ENCODE measurements at places on chromosomes 1 and 21. TPM values are rescaled to one million over a fixed set of nuclear protein-coding genes. Genes with fewer than 3 reads are reported as not detected.

- DNase-seq: no peak
Observed at GRCh38 chr1:229434005-229434640, at the start of gene ACTA1. Gene ACTA1 (minus strand): TSS chr1:229434094. CDS start chr1:229433115, 979 bp downstream.

The FNDC5 gene
- total RNA-seq: 2.7 TPM

The TAS1R1 gene
- not detected for total RNA-seq

DNA sequence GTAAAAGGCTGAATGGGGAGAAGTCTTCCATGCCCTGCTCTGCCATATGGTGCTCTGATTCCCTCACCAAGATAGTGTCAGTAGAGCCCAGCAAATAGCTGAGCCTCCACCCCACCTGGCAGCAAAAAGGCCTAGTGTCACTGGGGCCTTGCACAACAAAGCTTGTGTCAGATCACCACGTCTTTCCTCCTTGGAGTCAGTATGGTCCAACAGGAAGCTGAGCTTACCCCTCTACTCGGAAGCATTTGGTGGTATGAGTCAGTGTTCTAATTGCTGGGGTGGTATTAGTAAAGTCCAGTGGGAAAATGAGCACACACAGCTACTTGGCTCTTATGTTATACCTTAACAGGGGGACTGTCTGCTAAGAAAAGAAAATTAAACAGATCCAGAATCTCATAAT lies 18.7 kb upstream of the RRP15 start:
- peak; percentile 61 for DNase-seq

DNA sequence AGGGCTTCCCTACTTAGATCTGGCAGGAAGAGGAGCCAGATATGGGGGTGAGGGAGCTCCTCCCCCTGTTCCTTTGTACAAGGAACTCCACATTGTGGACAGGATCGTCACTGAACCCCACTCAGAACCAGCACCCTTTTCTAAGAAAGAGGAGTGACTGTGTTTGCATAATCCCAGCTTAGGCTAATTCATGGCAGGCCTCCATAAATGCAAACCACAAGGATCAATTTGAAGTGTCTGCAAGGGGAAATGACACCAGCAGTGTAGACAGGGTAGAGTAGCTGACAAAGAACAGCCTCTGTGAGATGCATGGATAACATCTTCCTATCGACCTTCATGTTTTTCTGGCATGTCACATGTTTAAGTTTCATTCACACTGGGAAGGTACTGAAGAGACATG lies 11.7 kb downstream of the MX1 start:
- DNase-seq: no peak

The SH3BP5L gene
- 16.7 TPM for total RNA-seq

DNA sequence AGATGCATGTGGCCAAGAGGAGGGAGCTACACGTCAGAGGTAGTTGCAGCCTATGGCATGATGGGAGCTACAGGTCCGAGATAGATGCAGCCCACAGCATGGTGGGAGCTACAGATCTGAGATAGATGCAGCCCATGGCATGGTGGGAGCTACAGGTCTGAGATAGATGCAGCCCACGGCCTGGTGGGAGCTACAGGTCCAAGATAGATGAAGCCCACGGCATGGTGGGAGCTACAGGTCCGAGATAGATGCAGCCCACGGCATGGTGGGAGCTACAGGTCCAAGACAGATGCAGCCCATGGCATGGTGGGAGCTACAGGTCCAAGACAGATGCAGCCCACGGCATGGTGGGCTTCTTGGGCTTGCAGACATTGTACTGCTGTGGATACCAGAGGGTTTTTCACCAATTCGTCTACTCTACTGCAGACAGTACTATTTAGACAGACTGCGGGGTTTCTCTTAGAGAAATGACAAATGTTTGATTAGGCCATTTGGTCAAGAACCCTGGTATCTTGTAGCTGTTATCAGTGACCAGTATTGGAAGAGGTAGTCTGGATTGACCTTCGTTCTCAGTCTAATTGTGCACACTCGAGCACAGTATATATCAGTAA lies 127.4 kb downstream of the DHRS3 start:
- no peak for DNase-seq

- DNase-seq: no peak
Observed at GRCh38 chr21:41536076-41536826, 28.3 kb upstream of the TMPRSS2 start.

The OR10J5 gene
- total RNA-seq: not detected

The PTAFR gene
- total RNA-seq: 0.89 TPM

- DNase-seq: no peak
Observed at GRCh38 chr1:183039330-183039729, 16.1 kb downstream of the LAMC1 start.

The GOLT1A gene
- total RNA-seq: not detected

DNA sequence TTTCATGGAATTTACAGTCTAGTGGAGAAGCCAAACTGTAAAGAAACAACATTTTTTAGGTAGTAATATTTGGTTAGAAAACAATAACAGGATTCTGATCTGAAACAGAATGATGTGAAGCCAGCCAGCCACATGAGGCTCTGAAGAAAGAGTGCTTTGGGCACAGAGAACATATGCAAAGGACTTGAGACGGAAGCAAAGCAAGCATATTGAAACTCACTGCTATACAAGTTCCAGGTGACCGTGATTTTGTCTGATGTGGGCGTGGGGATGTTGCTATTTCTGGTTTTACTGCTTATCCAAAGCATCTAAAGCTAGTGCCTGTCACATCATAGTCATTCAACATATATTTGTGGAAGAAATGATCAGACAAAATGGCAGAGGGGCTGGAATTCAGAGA lies 14.7 kb downstream of the CRP start:
- DNase-seq: no peak

- DNase-seq: peak; percentile 3
Observed at GRCh38 chr1:20728371-20729154, 3.9 kb downstream of the SH2D5 start.

- DNase-seq: peak; percentile 43
Observed at GRCh38 chr1:15188678-15189077, 35.1 kb downstream of the TMEM51 start.

- DNase-seq: peak; percentile 23
Observed at GRCh38 chr1:40782371-40782956, 1.1 kb upstream of the KCNQ4 start.

DNA sequence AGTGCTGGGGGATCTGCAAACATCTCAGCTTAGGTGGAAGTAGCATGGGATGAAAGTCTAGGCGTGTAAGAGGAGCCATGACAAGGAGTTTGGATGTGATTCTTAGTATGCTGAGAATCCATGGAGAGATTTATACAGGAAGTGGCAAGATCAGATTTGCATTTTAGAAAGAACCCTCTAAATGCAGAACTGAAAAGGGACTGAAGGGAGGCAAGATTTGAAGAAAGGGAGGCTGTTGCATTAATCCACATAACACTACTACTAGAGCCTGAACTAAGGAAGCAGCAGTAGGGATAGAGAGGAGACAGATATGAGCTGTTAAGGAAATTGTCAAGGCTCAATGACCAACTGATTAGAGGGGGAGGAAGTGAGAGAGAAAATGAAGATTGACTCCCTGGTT lies 9.8 kb downstream of the C1orf74 start:
- DNase-seq: no peak

The CHAF1B gene
- 11.1 TPM for total RNA-seq

DNA sequence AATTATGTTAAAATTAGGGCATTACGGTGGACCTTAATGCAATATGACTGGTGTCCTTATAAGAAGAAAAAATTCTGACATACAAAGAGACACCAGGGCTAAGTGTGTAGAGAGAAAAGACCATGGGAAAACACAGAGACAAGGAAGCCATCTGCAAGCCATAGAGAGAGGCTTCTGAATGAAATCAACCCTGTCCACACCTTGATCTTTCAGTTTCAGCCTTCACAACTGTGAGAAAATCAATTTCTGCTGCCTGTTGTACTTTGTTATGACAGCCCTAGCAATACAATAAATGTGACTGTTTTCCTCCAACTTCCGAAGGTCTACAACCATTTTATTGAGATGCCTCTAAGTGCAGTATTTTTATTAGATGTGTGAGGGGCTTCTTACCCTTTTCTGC lies 1407.2 kb downstream of the MRPL39 start:
- no peak for DNase-seq

The C1orf141 gene
- total RNA-seq: not detected

GRCh38 chr21:46509741-46510502 lies 51.2 kb downstream of the DIP2A start:
- DNase-seq: peak; percentile 92

DNA sequence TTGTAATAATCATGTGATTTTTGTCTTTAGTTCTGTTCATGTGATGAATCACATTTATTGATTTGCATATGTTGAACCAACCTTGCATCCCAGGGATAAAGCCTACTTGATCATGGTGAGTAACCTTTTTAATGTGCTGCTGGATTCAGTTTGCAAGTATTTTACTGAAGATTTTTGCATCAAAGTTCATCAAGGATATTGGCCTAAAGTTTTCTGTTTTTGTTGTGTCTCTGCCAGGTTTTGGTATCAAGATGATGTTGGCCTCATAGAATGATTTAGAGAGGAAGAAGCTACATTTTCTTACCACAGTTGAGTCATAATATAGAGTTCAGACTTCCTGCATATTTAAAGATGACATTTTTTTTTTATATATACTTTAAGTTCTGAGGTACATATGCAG lies 455.9 kb downstream of the PLPP3 start:
- DNase-seq: no peak

The PROK1 gene
- not detected for total RNA-seq

The KRTAP12-3 gene
- total RNA-seq: not detected

DNA sequence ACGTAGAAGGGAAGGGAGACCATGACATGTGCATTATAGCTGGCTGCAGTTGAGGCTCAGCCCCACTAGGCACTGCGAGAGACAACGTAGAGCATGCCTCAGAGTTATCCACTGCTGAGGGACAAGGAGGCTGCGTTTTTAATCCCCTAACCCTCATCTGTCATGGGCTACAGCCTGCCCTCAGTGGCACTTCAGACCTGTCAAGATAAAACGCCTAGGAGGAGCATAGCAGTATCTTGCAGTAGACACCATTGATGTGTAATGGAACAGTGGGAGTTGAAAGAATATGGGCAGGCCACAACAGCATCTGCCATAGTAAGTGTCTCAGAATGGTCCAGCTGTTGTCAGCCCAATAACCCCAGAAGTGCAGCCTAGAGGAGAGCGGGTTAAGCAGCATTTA lies 307.0 kb upstream of the PTBP2 start:
- no peak for DNase-seq

All from Daoy (cell line).